A549 treated with Mapracorat at 1 μM for 4 hours (cell line): ENCODE measurements at places on chromosomes 1 and 21. TPM values are rescaled to one million over a fixed set of nuclear protein-coding genes. Genes with fewer than 3 reads are reported as not detected.

RGS4 gene
- total RNA-seq = not detected in 5 replicates

RPAP2 gene
- total RNA-seq = 8.2 to 11.0 TPM (median 9.8 TPM) in 5 replicates

KIAA1614 gene
- 0.53 to 1.2 TPM (median 0.74 TPM) in 5 replicates for total RNA-seq

AADACL3 gene
- total RNA-seq = not detected in 5 replicates

TMEM200B gene
- total RNA-seq = 0.06 to 0.14 TPM (median 0.12 TPM) in 3 of 5 replicates, not detected in the others

SH3BGR gene
- total RNA-seq = 0.30 to 1.3 TPM (median 0.71 TPM) in 4 of 5 replicates, not detected in the other

KLHDC9 gene
- total RNA-seq = 1.0 to 2.7 TPM (median 1.5 TPM) in 5 replicates

GNL2 gene
- total RNA-seq = 51.4 to 68.3 TPM (median 59.0 TPM) in 5 replicates

SIM2 gene
- total RNA-seq = 5.3 to 8.8 TPM (median 7.1 TPM) in 5 replicates

TRIM67 gene
- 0.12 to 0.19 TPM (median 0.14 TPM) in 5 replicates for total RNA-seq

SPRR2A gene
- total RNA-seq = not detected in 5 replicates

CZIB gene
- total RNA-seq = 27.1 to 31.7 TPM (median 31.4 TPM) in 5 replicates
